Activated CD4-positive, alpha-beta T cell treated with anti-CD3 and anti-CD28 coated beads, Interleukin-2, amount 50 U/mL, for 24 hours (primary cell): ENCODE measurements at places on chromosomes 11 and 22.

- no peak for DNase-seq
Measured at GRCh38 chr11:38365274-38365673, 1767.2 kb upstream of the RAG2 start.

DNA sequence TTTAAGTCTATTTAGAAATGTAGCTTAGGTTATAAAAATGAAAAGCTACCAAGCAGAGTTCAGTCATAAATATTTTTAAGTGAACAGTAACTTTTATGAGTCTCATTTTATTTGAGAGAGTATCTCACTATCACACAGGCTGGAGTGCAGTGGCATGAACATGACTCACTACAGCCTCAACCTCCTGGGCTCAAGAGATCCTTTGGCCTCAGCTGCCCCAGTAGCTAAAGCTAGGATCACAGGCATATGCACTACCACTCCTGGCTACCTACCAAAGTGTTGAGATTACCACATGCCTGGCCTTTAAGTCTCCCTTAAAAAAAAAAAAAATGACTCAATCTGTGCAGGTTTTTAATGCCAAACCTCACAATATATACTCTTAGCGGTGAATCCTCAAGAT, 34.7 kb upstream of the CLNS1A start:
- no peak for DNase-seq

DNA sequence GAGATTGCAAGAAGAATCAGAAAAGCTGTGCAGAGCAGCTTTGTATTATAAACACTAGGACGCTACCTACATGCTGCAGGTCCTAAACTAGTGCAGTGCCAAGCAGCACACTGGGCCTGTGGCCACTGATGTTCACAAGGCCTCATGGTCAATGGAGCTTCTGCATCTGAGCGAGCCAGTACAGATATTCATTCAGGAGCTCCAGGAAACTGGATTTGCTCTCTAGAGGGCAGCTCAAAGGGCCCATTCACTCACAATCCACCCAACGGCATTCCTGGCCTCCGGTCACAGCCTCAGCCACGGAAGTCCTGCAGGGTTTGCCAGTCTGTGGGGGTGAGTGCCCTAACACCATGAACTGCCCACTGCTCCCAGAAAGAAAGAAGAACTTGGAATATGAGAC, 5.8 kb upstream of the TBC1D10A start:
- no peak for DNase-seq

- no peak for DNase-seq
Measured at GRCh38 chr11:9568854-9569587, 4.4 kb upstream of the WEE1 start.

DNA sequence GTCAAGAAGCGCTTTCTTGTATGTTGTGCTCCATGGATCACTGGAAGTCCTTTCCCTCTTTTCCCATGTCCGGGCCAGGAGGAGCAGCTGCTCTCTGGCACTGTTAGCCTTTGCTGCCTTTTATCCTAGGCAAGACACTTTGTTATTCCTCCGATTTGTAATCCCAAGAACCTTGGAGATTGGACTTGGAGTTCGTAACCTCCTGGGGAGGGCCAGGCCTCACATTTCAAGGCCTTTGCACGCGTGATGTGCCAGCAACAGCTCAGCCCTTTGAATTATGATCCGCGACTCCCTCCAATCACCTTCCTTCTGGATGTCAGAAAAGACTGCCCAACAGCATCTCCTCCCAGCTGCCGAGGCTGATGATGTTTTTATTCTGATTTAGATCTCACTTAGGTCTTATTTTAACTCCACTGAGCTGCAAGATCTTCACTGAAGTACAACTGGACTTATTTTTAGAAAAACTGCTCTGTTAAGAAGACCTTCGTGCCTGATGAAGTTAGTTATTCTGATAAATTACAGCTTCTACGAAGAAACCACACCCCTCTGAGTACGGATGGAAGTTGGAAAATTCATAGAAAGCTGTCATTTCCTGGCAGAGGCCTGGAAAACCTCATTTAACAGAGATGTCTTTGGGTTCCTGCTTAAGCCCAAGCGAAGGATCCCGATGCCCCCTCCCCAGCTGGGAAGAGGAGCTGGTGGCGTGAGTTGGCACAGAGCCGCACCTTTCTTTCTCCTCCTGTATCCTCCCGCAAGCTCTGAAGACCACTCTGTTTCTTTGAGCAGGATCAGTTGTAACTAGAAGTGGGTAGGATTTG, 62.4 kb downstream of the PARVB start:
- no peak for DNase-seq

GRCh38 chr22:32531931-32532819, 57.6 kb downstream of the FBXO7 start:
- no peak for DNase-seq

- DNase-seq = no peak
Measured at GRCh38 chr11:120627327-120628163, 116.0 kb downstream of the GRIK4 start.

DNA sequence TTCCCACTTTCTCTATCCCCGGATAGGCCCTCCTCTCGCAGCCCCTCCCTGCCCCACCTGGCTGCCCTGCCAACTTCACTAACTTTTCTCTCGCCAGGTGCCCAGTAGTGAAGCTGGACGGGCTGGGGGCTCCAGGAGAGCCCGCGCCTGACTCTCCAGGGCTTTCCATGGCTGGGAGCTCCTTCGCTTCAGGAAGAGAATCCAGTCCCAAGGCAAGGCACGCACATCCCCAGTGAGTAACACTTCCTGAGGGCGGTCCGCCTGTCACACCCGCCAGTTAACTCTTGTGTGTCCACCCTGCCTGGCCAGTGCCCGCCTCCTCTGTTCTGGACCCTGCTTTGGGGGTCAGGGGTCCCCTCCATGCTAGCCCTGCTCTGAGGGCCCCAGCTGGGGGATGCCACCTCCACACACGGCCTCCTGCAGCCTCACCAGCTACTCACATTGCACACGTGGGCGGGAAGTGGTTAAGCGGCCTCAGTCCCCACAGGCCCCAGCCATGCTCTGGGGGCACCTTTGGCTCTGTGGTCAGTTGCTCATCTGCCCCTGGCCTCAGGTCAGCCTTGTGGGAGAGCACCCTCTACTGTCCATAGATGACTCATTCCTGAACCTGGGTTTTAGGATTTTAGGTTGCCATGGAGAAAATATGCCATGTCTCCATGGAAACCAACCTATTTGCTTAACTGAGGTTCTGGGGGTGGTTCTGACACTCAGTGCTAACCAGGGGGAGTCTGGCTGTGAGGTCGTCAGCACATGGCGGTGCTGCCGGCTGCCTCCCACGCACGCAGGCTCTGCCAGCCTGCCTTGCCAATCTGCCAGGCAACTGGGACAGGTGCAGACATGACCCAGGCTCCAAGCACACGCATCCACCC, at the start of gene RIN1:
RIN1 (minus strand) TSS at position 201 of the 869 bp plus-strand sequence; CDS start at position 169, 32 bp downstream.
- no peak for DNase-seq

DNA sequence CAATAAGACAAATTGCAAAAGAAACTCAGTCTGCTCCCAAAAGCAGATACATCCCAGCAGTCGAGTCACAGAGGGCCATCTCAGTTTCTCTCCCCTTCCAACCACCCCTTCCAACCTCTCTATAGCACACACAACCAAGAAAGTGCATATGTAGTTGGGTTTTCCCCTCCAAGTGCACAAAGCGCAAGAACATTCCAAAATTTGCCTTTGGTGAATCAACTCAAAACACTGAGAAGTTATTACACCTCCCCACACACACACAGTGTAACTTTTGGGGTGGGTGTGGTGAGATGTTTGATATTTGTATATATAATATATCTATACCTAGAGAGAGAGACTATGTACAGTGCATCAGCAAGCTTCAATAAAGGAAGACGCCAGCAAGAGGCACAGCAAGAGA, 10.2 kb upstream of the SCN4B start:
- DNase-seq = no peak

DNA sequence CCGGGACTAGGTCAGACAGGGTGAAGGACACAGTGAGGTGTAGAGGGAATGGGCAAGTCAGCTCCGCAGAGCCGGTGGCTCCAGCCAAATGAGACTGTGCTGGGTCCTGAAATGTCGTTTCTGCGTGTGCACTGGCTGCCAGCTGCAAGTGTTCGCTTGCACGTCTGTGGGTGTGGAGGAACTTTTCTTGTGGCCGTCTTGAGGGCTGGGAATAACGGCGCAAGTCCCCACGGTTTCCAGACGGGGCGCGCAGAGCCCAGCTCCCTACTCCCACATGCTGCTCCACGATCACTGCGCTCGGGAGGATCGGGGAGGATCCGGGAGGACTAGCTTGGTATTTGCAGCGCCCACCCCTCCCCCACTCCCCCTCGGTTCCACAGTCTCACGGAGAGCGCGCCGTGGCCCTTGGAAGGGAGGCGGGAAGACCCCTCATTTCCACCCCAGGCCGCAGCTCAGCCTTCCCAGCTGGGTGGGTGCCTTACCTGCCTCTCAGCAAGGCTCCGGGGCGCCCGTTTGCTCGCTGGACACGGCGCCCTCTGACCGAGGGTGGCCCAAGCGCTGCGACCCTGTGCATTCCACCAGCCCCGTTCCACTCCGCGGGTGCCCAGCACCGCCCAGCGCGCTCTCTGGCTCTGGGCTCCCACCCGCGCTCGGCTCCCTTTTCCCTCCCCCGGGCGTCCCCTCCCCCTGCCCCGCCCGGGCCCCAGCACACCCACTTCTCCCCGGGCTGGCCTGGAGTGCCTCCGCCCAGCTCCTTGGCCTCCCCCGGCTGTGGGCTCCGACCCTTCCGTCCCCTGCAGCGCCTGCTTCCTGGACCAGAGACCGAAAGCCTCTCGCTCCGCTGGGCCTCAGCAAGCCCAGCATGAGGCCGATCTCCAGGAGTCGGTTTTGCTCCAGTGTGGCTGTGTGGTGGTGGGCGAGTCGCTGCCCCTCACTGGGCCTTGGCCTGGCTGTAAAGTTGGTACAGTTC, at the start of gene KCNE3:
KCNE3 (minus strand) TSS at position 634 of the 970 bp plus-strand sequence. CDS start 9,986 bp downstream, outside the sequence.
- no peak for DNase-seq

DNA sequence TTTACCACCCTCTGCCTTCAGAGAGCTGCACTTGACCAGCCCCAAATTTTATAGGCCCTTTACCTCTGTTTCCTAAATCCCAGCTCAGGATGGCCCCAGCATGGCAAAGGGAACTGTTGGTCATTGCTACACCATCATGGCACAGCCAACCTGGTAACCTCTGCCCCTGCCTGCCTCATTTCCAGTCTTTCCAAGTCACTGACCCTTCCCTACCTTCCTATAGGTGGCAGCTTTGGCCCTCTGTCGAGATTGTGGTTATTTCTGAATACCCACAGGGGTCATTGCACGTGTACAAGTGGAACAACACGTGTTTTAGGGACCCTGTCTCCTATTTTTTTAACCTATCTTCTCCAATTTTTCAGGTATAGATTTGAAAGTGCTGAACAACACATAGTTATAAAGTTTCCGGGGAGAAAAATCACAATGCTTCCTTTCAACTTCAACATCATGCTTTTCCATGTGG, 2.8 kb downstream of the GALNT18 start:
- no peak for DNase-seq

GRCh38 chr11:57982776-57983175, 40.9 kb upstream of the OR9Q1 start:
- DNase-seq = no peak

DNA sequence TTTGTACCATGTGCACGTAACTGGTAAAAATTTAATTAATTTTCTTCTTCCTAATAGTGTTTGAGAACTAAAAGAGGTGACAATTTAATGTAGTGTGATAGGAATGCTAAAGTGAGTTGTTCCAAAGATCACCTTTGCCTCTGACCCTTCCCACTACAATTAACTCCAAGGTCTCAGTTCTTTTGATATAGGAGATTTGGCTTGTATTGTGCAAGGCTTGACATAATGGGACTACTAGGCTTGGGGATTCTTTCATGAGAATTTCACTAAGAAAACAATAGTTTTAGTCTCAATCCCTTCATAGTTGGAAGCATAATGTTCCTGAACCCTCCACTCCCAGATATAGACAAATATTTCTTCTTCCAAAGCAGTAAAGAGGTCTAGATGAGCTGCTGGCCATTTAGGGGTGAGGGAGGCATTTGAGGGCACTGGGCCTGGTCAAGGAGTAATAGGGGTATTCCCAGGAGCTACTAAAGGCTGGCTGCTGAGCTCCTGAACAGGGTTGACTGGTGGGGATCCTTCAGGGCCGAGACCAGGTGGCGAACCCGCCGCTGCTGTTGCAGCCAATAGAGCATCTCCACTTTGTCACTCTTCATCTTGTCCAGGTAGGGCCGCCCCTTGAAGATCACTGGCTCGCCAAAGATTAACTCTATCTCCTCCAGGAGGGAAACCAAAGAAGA, 2.7 kb downstream of the CCDC87 start:
- no peak for DNase-seq

GRCh38 chr11:131305005-131305404, 65.4 kb upstream of the NTM start:
- no peak for DNase-seq

- DNase-seq = no peak
Measured at GRCh38 chr22:20615021-20615420, 107.6 kb downstream of the MED15 start.

GRCh38 chr11:10314199-10315072, 9.6 kb downstream of the ADM start:
- no peak for DNase-seq

GRCh38 chr11:6632116-6633073, 13.2 kb upstream of the TPP1 start:
- DNase-seq = no peak

GRCh38 chr11:128506999-128507611, 80.3 kb downstream of the ETS1 start:
- DNase-seq = no peak

DNA sequence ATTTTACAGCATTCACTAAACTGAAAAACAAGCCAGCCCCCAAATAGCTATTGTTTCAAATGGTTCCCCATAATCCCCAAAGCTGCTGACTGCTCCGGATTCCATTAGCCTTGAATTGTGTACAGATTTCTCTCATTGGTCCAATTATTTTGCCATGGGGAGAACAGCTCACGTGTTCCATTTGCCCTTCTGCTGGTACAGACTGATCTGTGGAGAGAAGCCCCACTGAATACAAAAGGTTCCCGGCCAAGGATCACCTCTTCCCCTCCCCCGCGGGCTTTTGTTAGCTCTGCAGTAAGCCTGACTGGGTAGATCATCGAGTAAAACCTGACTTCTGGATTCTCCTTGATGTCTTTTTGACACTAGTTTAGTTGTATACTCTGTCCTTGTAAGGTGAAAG, 9.1 kb upstream of the MAPK8IP1 start:
- no peak for DNase-seq

DNA sequence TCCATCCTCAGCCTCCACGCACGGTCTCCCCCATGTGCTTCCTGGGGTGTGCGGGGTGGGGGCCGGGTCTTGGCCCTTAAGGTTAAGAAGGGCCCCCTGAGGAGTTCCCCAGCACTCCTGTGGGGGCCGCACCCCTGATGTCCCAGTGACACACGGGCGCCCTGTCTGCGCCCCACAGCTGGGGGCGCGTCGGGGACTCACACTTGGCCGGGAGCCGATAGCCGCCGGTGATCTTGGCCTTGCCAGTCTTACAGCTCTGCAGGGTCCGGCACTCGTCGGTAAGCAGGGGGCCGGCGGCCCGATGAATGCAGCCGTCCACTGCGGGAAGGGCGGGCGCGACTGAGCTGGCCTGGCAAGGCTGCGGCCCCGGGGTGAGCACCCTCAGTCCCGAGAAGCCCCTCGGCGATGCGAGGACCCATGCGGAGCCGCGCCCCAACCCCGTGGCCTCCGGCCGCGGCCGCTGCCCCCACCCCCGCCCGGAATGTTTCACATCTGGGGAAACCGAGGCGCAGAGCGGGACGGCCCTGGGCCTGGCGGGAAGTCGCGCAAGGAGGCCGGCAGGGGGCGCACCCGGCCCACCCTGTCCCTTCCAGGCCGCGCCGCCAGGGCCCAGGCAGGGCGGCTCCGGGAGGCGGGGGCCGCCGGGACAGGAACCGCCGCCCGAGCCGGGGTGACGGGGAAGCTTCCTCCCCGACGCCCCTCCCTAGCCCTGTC, 13.9 kb downstream of the OTUB1 start:
- peak; percentile 57 for DNase-seq

- DNase-seq = no peak
Measured at GRCh38 chr11:78533399-78533798, 41.3 kb downstream of the NARS2 start.
